ENCODE measurements at places on chromosomes 2 and 18.
A peak's percentile ranks its signal among the peaks of the same experiment; 100 is the strongest.

GRCh38 chr2:158381205-158381604 is 75.3 kb downstream of the CCDC148 start:
- DNase-seq, result no peak

DNA sequence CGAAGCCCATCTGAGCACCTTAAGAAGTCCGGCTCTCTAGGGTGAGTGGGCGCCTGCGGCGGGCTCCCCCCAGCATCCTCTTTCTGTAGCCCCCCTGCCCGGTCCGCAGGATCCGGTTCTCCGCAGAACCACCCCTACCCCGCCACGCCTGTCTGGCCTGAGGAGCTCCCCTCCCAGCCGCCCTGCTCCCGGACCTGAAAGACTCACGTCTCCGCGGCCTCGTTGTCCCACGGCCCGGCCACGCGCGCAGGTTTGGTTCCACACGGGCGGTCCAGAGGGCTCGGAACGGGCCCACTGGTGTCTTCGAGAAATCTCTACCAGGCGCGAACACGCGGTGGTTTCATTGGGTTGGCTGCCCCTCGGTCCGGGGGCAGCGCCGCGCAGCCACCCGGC is 237 bp downstream of the SLC39A6 start:
- no peak for DNase-seq

DNA sequence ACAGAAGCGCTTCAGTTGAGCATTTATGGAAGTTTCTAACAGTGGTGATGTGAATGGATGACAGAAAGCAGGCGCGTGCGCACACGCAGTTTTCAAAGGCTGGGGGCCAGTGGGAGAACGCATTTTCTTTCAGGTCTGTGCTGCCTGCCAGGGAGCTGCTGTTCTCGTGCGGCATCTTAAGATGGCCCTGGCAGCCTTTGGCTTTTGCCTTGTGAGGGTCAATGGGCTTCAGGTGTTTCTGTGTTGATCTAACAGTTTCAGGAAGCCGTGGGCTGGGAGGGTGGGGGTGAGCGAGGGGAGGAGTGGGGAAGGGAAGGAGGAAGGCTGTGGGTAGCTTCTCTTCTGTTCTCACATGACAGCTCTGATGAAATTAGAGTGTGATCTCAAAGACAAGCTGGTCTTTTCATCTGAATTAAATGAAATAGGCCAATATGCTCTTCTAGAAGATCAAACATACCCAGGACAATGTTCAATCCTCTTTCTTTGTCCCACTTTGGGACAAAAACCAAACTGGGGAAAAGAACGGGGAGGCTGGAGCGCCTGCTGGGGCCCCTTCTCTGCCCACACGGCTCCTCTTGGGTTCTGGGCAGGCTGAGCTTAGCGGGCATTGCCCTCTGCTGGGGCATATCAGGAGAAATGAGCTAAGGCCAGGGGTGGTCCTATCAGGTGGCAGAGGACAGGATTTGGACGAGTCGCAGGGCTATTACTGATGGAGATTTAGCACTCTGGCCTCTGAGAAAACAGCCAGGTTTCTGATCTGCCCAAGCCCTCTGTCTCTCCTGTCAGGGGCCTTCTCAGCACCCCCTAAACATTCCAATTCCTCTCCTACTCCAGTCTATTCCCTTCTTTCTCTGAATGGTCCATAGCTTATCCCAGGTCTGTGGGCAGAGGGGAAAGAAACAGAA is 126.2 kb upstream of the LGALSL start:
- peak; percentile 62 for DNase-seq

- no peak for DNase-seq
These were observed 57.0 kb downstream of the SH3RF3 start for GRCh38 chr2:109185821-109186570.

GRCh38 chr2:202717598-202718310 is 83.0 kb downstream of the FAM117B start:
- DNase-seq, result no peak

- DNase-seq, result no peak
These were observed 64.2 kb downstream of the PSMG2 start for GRCh38 chr18:12766986-12767433.

GRCh38 chr2:101307950-101308431 is 510 bp downstream of the RNF149 start:
- DNase-seq, result peak; percentile 39

DNA sequence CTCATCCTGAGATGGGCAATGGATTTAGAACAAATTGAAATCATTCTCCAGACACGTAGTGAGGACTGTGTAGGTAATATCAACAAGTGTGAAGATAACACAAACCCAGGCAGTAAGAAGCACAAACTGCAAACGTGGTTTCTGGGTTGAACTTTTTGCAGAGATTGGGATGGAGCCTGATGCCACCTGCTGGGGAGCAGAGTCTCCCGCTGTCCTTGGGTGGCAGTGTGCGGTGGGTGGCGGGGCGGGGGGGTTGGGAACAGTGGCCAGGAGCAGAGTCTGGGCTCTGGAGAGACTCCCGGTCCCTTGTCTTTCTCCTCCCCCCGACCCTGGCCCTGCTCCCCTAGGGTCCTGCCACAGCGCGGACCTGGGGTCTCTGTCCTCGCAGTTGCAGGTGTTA is 19.5 kb downstream of the TRAF3IP1 start:
- DNase-seq, result no peak

- no peak for DNase-seq
These were observed 19.9 kb downstream of the SIGLEC15 start for GRCh38 chr18:45845410-45845809.

GRCh38 chr2:195686564-195686963 is 29.5 kb downstream of the SLC39A10 start:
- DNase-seq, result no peak

- DNase-seq, result no peak
These were observed 78.3 kb upstream of the SETBP1 start for GRCh38 chr18:44602380-44602779.

DNA sequence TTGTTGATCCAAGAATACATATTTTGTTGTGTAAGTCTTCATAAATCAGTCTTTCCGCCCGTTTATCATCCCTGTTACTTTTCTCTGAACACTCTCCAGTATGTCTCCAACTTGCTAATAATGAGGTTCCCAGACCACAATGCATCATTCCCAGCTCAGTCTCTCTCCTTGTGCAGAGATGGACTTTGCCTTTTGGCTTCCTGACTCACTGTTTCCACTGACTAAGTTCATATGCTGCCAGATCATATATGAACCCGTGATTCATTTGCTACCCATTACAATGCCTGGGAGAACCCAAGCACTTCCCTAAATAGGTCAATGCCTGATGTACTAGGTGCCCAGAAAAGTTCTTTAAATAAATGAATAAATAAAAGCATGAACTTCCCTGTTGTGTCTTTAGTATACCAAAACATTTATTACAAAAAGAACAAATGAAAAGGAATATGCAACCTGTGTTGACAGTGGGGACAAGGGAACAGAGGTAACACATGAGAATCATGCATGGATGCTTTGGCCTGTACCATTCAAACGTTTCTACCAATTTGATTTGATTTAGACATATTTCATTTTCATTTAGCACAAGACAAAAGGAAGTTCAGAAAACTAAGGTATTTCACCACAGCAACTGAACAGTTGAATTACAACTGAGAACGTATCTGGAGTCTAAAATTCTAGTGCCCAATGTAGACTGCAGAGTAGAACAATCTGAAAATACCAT is 215.4 kb upstream of the HNRNPA3 start:
- DNase-seq, result no peak

DNA sequence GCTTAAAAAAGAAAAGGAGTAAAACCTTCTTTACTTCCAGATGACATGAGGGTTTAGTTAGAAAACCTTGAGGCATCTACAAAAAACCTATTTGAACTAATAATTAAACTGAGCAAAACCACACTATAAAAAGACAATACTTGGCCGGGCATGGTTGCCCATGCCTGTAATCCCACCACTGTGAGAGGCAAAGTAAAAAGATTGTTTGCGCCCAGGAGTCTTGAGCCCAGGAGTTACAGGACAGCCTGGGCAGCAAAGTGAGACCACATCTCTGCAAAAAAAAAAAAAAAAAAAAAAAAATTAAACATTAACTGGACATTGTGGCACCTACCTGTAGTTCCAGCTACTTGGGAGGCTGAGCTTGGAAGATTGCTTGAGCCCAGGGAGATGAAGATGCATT is 502.8 kb upstream of the LRRTM4 start:
- no peak for DNase-seq

- no peak for DNase-seq
These were observed 50.5 kb downstream of the BABAM2 start for GRCh38 chr2:27940982-27941381.

DNA sequence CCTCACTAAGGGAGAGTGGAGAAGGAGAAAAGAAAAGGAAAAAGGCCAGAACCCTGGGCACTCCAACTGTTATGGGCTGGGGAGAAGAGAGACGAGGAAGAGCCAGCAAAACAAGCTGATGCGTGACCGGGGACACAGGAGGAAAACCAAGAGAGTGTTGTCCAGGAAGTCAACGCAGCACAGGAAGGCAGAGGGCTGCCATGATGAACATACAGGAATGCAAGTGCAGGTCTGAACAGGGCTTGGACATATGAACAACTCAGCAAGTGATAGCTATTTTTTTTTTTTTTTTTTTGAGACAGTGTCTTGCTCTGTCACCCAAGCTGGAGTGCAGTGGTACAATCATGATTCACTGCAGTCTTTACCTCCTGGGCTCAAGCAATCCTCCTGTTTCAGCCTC is 28.4 kb downstream of the SIX3 start:
- DNase-seq, result no peak

DNA sequence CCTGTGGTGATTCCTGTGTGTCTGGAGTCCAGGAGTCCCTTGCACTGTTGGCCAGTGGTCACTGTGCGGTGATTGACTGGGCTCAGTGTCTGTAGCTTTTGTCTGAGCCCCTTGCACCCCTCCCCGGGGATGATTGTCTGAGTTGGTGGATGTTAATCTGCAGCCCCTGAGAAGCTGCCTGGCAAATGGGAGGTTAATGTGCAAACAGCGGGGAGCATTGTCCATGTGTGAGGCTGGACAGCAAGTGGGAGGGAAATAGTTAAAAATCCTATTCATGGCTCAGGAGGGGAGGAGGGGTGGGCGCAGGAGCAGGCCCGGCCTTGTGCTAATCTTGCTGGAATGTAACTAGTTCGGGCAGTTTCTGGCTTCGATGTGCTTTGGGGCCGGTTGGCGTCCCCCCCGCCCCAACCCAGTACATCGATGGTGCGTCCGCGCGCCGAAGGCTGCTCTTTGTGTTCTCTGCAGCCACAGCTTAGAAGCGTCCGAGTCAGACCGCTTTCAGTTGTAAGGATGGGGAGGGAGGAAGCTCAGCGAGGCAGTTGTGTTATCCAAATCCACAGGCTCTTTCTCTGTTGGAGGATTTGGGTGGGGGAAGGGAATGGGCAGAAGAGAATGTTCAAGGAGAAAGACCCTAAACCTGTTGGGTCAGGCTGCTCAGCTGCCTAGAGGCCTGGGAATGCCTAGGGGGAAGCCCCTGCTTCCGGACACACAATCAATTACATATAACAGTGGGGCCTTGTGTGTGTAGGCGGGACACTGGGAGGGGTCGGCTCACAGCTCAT is 71.8 kb downstream of the TGOLN2 start:
- no peak for DNase-seq

- no peak for DNase-seq
These were observed 27.1 kb upstream of the CREB1 start for GRCh38 chr2:207502577-207503198.

DNA sequence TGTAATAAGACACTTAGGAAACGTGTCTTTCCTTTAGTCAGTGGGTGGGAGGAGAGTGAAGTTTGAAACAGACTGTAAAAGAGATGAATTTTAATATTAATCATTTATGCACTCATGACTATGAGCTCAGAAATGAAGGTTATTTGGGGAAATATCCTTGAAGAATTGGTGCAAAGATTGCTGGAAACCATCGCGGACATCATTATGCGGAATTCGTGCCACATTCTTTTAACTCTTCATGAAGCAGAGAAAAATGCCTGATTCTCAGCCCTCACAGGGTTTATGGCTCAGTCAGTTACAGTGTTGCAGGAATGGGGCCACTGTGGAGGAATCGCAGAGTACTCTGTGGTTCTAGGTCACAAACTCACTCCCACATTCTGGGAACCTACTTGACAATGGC is 109.7 kb downstream of the RGPD3 start:
- no peak for DNase-seq

GRCh38 chr2:17146358-17146757 is 371.9 kb downstream of the RAD51AP2 start:
- no peak for DNase-seq

GRCh38 chr2:216991563-216991962 is 131.7 kb upstream of the TNP1 start:
- no peak for DNase-seq

GRCh38 chr2:144524118-144525009 is 4.4 kb upstream of the ZEB2 start:
- no peak for DNase-seq
